Calu3 (cell line): ENCODE measurements at places on chromosomes 13 and 19.

DNA sequence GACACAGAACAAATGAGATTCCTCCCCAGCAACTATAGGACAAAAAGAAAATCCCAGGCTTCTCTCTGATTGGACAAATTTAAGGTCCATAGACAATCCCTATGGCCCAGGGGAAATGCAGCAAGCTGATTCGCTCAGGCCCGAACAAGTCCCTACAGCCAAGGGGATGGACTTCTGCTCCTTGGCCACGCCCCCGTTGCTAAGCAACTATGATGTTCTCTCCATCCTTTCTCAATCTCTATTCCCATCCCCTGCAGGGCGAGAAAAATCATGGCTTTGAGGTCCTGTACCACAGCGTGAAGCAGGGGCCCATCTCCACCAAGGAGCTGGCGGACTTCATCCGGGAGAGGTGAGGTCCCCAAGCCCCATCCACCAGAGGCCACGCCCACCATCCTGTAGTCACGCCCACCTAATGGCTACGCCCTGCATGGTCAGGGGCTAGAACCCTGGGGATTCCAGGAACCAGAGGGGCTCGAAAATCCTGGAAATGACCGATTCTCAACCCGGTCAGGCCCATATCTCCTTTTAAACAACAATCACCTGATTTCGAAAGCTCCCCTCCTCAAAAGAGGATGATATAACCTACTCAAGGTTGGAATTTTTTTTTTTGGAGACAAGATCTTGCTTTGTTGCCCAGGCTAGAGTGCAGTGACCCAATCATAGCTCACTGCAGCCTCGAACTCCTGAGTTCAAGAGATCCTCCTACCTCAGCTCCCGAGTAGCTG, 11.4 kb downstream of the FCHO1 start:
- peak; percentile 16 for DNase-seq

GRCh38 chr19:10228920-10229319, 2.2 kb downstream of the S1PR2 start:
- peak; percentile 9 for DNase-seq

DNA sequence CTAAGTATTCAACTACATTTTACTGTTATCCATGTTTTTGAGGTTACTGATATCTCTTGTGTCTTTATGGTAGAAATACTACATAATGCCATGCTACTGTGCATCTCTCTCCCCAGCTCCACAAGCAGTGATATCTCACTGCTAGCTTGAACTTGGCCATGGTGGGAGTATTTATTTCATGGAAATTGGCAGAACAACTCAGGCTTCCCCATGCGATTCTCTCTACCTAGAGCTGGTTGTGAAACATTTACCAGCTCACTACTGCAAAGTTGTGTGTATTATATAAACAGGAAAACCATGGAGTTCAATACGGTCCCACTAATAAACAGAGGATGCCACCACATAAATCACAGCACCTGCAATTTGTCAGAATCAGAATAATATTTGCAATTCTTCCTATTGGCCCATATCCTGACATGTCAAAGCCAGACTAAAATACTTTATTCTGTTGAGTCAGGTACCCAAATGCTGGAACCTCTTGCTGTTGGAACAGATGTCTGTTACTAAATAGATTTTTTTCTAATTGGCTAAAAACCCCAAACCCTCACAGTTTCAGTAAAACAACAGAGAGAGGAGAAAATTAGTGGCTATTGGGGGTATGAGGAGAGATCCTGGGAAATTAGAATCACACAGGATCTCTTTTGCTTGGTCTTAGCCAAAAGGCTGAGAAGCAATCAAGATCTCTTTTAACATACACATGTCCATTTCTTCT, 91.4 kb upstream of the SLC10A2 start:
- DNase-seq = no peak

DNA sequence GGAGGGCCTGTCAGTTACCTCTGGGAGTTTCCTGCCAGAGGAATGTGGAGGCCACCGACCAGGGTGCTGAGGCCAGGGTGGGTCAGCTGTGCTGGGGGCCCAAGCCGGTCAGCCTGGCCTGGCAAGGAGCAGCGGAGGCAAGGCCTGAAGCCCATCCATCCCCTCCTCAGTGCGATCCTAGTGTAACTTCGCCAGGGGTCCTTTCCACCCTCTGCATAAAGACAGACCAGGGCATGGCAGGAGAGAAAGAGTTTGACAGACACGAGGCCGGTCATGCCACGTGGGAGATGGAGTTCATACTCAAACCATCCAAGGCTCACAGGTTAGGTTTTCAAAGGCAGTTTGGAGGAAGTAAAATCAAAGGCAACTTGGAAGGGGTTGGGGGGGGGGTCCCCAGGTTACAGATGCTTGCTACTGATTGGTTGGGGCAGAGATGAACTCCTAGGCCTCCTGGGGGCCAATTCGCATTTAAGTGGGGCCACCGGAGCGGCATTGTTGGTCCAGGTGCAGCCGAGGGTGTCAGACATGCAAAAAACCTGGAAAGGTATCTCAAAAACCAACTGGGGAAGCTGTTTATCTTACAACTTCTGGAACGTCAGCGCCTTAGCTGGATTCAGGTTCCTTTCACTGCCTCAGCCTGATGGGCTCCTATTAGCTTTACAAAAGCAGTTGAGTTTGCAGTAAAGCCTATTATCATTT, 36.8 kb upstream of the DPRX start:
- DNase-seq = no peak

DNA sequence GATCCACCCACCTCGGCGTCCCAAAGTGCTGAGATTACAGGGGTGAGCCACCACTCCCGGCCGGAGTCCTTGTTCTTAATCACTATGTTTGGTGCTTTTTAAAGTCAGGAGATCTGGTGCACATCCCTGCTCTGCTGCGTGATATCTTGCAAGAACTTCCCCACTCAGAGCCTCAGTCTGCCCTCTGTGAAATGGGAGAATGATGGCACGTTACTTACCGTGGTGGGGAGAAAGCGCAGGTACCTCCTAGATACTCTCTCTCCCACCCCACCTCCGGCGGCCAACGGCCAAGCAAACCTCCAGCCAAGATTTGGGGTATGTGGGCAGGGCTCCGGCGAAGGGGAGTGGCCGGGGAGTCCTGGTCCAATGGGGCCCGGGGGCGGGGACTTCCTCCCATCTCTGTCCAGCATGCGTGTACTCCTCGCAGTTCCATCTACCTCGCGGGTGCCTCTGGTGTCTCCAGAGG, at the start of gene RYR1:
Gene RYR1, plus strand, starts transcription at position 424 of the 466 bp plus-strand sequence. CDS start 139 bp downstream, outside the sequence.
- DNase-seq = no peak

DNA sequence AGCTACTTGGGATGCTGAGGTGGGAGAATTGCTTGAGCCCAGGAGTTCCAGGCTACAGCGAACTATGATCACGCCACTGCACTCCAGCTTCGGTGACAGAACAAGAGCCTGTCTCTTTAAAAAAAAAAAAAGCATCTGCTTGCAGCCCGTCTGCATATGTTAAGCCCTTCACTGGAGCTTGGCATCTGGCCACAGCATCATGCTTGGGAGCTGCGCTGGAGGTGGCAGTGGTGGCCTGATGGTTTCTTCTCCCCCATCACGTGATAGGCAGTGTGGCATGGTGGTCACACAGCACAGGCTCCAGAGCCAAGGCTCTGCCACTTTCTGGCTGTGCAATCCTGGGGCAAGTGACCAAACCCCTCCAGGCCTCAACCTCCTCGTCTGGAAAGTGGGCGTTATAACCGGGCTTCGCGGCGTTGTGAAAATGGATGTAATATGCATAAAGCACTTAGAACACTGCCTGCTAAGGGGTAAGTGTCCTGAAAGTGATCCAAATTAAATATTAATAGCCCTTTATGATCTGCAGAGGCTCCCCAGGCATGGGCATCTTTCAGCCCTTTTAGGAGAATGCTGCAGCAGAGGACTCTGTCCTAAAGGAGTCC, 24.4 kb downstream of the MARK4 start:
- no peak for DNase-seq

DNA sequence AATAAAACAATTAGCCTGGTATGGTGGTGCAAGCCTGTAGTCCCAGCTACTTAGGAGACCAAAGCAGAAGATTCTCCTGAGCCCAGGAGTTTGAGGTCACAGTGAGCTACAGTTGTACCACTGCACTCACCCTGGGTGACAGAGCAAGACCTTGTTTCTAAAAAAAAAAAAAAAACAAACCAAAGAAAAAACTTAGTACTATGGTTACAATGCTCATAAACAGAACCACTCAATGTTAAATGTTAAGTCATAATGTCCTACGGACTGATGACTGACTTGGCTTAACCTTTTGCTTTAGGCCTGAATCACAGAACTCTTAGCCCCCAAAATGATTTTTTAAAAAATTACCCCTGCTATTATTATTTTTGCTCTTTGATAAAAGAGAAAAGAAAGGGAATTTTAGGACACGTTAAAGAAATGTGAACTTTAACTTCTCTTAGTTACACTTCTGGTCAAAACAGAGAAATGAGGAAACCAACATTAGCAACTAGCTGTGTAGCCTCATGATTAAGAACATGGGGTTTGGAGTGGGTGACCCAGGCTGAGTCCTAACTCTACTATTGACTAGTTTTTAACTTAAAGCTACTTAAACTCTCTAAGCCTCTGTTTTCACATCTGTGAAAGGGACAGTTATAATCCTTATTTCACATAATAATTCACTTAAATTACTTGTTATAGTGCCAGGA, 13.7 kb upstream of the ELF1 start:
- no peak for DNase-seq

DNA sequence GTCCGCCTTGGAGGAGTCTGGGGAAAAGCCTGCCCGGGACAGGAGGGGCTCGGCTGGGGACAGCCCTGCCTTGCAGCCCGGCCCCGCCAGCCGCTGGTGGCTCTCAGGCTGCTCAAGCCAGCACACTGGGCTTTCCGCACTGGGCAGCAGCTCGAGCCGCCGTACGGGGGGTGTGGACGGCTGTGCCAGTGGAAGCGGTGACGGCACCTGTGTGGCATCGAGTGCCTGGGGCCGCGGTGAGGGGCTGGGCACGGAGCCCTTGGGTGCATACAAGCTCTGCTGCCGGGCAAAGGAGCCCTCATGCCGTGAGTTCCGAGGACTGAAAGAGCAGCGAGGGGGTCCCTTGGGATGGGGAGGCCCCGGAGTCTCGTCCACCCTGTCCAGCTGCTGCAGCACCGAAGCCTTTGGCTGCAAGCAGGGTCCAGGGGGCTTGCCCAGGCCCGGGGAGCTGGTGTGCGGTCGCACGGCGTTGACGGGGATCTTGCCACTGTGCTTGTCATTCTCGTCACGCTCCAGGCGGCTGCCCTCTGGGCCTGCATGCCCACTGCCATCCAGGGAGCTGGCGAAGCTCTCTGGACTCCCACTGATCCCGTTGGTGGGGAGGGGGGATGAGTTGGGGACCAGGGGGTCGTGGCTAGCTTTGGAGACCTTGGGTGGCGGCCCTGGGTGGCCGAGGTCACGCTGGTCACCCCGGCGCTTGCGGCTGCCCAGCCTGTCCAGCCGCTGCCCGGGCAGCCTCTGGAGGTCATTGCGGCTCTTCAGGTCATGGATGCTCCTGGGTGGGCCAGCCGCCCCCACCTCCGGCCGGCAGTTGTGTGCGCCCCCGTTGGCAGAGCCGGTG, 4.7 kb upstream of the SLC35E1 start:
- DNase-seq = no peak

DNA sequence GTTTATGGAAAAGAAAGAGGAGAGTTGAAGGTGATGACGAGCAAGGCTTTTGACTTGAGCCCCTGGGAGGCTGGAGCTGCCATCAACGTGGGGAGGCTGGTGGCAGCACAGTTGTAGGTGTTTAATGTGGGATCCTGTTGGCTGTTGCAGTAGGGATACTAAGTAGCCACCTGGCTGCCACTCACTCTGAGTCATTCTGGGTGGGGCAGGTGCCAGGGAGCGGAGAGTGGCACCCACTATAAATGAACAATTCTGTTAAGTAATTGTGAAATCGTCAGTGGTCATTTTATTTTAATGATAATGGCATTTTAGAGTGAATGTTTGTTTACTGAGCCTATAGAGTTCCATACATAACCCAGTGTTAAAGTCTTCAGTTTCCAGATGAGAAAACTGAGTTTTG, 9.8 kb downstream of the ZNF317 start:
- DNase-seq = no peak

- DNase-seq = no peak
Observed at GRCh38 chr19:54299126-54299498, 13.9 kb downstream of the LILRA5 start.

GRCh38 chr19:23771761-23772674, 13.3 kb upstream of the ZNF681 start:
- DNase-seq = no peak

DNA sequence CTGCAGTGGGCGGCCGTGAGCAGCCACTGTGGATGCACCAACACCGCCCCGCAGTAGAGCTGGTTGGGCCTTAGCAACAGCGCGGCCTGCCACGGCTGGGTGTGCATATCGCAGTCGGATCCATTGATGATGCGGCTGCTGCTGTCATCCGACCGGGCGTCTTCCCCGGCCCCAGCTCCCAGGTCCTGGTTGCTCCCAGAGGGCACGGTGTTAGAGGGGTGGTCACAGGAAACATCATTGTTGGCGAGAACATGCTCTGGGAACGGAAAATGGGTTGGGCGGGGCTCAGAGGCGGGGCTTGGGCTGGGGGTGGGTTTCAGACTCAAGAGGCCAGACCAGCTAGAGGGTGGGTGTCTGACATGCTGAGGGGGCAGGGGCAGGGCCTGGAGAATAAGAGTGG, 3.0 kb downstream of the KLK5 start:
- DNase-seq = no peak

DNA sequence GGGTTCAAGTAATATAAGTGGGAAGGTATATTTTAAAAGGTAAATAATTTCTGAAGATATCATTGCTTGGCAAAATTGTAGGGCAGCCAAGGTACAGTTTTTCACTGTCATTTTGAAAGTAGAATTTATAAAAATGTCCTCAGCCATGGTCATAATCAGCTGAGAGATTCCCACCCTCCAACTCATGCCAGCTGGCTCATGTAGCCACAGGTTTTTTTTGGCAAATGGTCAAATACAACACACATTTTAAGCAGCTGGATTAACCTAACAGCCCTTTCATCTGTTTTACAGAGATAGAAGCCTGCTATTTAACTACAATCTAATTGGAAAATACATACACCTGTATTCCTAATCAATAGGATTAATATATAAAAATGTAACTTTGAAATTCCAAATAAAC, 619.2 kb upstream of the SGCG start:
- DNase-seq = no peak

- no peak for DNase-seq
Observed at GRCh38 chr13:41746259-41746658, 214.7 kb downstream of the VWA8 start.

DNA sequence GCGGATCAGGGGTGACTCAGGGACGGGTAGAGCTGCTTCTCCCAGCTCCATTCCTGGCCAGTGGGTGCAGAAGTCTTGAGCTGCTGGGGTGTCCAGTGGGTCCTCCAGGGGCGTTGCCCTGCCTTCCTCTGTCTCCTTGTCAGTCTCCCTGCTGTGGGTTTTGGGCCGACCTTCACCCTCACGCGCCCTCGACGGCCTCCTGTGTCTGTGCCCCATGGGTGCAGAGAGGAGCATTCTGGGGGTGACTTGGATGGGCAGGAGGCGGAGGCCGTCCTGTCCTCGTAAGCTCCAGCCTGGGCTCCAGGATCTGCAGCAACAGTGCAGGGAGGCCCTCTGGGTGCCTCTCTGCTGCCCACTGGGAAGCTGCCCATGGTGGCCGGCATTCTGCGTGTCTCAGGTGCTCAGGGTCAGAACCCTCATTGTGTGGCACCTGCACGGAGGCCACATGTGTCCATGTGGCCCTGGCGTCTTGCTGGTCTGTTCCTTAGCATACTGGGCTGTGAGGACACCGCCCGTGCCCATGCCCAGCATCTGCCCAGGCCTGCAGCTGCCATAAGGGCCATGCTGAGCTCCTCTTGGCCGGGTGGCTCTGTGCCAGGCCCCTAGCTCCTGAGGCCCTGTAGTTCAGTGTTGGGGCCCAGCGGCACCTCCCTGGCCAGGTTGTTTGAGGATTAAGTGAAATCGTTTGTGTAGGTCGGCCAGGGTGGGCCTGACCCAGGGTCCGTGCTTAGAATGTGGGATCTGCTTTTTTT, 17.3 kb downstream of the DOT1L start:
- DNase-seq = no peak

- no peak for DNase-seq
Observed at GRCh38 chr13:74229242-74229641, 95.0 kb upstream of the KLF12 start.
